Choroid plexus epithelial cell (primary cell): ENCODE measurements at places on chromosomes 5 and 9.

DNA sequence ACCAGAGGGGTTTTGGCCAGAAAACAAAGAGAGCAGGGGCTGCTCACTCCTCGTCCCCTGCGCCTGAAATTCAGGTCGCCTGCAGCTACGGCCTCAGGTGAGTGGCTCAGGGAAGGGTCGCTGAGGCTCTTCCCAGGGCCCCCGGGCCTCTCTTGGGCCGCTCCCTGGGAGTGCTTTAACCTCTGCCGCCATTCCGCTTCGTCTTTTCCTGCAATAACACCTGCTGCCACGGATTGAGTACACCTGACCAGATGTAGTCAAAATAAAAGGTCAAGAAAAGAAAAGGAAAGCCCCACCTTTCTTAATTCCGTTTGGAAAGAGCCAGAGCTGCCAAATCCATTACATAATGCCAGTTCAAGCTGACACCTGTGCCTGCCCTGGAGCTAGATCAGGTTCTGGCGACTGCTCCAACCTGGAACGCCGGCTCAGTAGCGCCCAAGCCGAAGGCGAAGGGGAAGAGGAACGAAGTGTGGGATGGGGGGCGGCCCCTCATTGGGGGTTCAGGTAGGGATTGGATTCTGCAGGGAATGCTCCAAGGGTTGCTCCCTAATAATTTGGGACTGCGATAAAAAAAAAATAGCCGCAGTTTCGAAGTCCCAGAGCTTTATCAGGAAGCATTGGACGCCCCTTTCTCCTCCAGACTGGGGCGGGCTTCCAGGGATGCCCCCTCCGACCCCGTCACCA, 193.9 kb downstream of the MEF2C start:
- no peak for DNase-seq

- peak; percentile 96 for DNase-seq
Observed at GRCh38 chr9:125932012-125932411, 184.8 kb downstream of the PBX3 start.

DNA sequence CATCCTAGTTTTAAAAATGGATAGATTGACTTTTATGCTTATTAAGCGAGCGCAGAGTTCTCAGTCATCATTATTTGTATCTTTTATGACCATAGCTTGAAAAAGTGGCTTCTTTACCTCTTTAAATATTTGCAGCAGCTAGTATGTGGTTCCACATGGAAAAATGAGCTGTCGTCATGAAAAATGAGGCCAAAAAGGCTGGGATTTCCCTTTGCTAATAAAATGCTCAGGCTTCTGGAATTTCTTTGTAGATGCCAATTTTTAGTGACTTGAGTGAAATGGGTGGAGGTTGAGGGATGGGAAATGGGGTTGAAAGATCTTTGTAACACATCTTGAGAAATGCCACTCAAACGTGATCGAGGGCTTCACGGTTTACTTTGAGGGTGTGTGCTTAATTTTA, 35.2 kb downstream of the RAI14 start:
- no peak for DNase-seq

DNA sequence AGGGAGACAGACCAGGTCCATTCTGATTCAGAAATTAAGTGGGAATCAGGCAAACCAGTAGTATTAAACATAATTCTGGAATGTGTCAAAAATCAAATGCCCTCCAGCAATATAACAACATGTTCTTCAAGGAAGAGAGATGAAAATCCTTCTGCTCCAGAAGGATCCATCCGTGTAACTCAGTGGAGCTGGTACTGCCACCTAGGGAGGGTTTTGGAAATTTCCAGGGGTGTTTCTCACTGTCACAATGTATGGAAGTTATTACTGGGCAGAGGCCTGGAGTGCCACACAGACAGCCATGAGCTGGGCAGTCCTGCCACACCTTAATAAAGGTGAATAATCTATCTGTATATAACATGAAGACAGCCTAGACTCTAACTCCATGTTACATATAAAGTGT, 87.5 kb downstream of the TTLL11 start:
- peak; percentile 45 for DNase-seq
